GM18507 (cell line): ENCODE measurements at places on chromosomes 5 and 9.

- no peak for DNase-seq
These were observed 85.5 kb downstream of the ANXA1 start for GRCh38 chr9:73237140-73237539.

DNA sequence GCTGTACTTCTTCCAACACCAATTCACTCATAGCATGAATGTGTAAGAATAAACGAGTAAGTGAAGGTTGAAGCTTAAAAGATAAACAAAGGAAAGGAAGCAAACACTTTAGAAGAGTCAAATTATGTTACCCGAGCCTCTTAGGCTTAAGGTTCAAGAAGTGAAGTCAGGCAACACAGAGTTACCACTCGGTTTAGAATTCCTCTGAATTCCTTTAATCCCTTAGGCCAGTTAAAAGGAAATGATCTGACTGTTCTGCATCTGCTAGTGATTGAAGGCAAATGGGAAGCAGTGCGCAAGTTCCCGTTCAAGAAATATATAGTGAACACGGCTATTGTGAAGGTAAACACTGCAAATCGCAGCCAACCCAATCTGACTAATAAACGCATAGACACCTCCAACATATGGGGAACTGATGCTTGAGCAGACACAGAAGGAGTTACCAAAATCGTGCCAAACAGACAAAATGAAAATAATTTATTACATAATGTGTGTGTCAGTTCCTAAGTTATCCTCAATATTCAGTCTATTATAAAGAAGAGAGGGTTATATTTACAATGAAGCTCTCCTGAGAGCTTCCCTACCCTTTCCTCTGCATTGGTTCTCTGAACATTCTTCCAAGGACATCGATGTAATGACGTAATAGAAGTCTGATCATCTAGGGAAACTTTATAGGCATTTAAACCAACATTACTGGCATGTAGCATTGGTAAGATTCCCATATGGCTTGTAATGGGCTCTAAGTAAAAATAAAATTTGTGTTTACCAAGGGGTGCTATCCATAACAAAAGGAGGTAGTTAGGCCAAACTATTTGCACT, 837.1 kb upstream of the ZNF608 start:
- no peak for DNase-seq

- no peak for DNase-seq
These were observed 1.3 kb upstream of the SNX2 start for GRCh38 chr5:122773619-122774018.

GRCh38 chr5:96440185-96440538, 7.1 kb upstream of the PCSK1 start:
- no peak for DNase-seq

DNA sequence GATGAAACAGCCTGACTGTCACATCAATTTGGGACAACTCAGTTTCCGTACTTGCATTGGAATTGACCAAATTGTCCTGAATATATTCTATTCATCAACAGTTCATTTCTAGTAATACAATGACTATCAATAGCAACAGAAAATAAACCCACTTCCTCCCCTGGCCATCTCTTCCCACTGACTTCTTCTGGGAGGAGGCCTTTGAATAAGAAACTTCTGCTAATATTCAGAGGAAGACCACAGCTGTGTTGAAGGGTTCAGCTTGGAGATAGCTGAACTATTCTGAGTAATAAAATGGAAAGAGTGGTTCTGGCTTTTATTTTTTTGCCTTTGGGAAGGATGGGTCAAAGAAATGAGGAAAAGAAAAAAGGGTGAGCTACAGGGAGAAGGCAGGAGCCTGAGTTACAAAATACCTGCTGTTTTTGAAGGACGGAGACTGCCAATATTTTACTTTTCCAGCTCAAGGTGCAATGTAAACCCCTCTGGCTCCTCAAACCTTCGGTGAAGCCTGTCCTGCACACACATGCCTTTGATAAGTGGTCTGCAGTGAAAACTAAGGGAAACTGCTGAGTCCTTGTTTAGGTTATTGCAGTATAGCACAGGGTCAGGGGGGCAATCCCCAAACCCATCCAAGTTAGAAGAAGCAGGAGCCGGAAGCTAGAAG, 29.9 kb downstream of the FYB1 start:
- DNase-seq = no peak

DNA sequence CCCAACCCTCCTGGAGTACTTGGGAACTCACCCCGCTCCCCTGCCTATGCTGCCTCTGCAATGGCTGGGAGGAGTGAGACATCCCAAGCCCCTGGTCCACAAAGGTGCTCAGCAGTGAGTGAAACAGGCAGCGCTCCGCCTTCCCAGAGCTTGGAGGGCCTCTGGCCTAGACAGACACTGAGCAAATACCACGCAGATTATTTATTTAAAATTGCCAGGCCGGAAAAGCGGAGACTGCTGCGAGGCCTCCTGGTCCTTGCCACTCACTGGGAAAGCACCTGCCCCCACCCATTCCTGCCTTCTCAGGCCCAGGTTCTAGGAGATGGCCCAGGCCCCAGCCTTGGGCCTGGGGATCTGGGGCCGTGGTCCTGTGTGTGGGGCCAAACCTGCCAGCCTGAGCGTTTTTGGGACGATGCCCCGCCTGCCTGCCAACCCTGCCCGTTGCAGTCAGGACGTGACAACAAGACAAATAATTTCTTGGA, 17.4 kb downstream of the FGF18 start:
- no peak for DNase-seq

GRCh38 chr9:75906531-75906930, 16.1 kb downstream of the PCSK5 start:
- DNase-seq = no peak

- DNase-seq = no peak
These were observed 46.3 kb downstream of the BICD2 start for GRCh38 chr9:92718086-92719001.

- DNase-seq = no peak
These were observed 369.9 kb upstream of the FAM174A start for GRCh38 chr5:100165309-100165708.

DNA sequence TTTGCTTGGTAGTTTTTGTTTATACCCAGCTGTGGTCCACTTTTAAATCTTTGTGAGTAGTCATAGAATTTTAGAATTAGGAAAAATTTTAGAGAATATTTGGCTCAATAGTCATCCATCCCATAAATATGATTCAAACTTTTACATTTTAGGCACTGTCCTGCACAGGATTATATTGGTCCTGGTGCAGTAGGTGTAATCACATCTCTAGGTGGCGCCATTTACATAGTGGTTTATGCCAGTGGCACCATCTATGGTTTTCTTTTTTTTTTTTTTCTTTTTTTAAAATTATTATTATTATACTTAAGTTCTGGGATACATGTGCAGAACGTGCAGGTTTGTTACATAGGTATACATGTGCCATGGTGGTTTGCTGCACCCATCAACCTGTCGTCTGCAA, 260.7 kb upstream of the KCNN2 start:
- no peak for DNase-seq

DNA sequence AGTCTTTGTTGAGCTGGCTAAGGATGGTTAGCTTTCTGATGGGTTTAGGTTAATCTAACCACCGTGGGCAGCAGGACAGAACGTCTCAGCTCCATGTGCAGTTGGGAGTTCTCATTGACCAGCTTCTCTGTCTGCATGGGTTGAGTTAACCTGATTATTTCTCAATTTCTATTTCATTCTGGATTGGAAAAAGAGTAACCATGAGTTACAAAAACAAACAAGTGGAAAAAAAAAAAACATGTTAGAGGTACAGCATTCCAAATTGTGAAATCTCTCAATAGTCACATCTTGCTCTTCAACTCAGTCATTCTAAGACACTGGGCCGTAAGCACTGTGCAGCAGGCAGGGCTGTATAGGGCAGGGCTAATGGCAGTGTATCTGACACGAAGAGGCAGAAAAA, 343.7 kb upstream of the KLF4 start:
- DNase-seq = no peak

- DNase-seq = no peak
These were observed 975 bp upstream of the HAVCR1 start for GRCh38 chr5:157059891-157060290.

- no peak for DNase-seq
These were observed 17.5 kb upstream of the PHF19 start for GRCh38 chr9:120894321-120895148.

DNA sequence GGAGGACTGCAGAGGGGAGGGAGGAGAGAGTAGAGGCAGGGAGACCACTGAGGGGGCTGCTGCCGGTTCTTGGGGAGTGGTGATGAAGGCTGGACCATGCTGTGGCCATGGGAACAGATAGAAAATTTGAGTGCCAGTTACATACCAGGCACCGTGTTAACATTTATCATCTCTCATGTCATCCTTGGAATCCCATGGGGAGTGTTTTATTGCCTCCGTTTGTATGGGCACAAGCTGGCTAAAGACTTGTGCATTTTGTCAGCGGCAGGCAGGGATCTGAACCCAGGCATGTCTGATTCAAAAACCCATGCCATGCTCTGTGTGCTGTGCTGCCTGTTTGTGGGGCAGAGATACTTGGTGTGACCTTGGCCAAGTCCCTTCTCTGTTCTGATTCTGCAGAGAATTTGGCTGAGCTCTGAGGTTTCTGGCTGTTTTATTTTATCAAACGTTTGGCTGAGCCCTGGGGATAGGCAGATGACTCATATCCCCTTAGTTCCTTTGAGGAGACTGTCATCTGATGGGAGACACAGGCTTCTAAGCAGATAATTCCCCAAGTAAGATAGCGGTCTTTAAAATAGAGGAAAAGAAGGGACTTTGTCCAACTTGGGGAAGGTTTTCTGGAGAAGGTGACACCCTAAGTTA, 22.2 kb downstream of the COL27A1 start:
- no peak for DNase-seq

- DNase-seq = no peak
These were observed 21.0 kb downstream of the TNFSF15 start for GRCh38 chr9:114784721-114785279.

DNA sequence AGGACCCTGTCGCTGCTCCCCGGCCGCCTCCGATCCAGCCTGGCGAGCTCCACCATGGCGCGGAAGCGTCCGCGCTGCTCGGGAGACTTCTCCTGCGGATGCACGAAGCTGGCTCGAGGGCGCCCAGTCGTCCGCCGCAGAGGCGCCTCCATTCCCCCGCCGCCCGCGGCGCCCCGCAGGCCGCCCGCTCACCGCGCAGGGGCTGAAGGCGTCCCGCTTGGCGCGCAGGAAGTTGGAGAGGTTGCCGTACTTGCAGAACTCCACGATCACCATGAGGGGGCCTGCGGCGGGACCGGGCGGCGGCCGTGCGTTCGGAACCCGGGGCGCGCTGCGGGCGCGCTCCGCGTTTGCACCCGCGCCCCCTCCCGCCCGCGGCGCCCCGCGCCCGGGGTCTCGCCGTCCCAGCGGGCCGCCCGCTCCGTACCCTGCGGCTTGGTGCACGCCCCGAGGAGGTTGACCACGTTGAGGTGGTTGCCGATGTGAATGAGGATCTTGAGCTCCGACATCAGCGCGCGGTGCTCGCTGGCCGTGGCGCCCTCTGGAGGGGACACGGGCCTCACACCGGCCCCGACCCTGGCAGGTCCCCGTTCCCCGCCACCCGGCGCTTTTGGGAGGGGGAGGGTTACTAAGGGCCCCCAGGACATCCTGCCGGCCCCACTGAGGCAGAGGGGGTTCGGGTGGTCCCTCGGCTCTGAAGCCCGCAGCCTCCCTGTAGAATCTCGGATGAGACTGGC, 27.7 kb upstream of the SCGB3A1 start:
- DNase-seq = no peak

DNA sequence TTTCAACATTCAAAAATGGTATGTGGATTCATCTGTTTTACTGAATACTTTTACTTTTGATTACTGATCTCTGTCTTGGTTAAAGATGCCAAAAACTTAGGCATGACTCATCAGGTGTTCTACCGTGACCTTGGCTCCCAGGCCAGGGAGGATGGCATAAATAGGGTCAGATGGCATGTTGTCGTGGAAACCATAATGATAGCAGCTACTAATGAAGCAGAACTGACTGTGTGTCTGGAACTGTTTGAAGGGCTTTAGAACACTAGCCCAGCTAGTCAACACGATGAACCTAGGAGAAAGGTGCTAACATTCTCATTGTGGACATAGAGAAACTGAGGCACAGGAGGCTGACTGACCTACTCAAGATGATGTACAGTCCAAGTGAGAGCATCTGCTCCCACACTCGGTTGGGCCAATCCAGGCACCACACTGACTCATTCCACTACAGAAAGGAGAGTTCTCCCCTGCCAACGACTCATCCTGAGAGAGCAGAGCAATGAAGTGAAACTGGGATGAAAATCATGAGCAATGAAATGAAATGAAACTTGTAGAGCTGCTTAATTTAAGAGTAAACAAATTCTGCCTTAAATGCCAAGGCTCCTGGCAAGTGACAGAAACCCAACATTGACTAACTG, 116.0 kb downstream of the TENT4A start:
- DNase-seq = peak; percentile 51

DNA sequence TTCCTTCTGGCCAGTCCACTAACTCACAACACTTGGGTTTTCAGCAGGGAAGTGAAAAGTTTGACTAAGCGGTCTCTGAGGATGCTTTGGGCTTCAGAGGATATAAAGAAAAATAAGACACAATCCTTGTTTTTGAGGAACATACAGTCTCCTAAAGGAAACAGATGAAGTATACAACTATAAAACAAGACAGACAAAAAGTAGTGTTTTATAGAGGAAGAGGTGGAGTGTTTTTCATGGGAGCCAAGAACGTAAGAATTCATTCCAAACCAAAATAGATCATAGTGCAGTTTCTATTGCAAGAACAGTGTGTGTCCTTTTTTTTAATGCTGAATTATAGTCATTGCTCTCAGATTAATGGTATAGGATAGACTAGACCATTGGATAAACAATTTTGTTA, 586.9 kb upstream of the BRINP1 start:
- DNase-seq = no peak

GRCh38 chr5:76537073-76537543, 86.1 kb downstream of the F2RL2 start:
- DNase-seq = no peak

DNA sequence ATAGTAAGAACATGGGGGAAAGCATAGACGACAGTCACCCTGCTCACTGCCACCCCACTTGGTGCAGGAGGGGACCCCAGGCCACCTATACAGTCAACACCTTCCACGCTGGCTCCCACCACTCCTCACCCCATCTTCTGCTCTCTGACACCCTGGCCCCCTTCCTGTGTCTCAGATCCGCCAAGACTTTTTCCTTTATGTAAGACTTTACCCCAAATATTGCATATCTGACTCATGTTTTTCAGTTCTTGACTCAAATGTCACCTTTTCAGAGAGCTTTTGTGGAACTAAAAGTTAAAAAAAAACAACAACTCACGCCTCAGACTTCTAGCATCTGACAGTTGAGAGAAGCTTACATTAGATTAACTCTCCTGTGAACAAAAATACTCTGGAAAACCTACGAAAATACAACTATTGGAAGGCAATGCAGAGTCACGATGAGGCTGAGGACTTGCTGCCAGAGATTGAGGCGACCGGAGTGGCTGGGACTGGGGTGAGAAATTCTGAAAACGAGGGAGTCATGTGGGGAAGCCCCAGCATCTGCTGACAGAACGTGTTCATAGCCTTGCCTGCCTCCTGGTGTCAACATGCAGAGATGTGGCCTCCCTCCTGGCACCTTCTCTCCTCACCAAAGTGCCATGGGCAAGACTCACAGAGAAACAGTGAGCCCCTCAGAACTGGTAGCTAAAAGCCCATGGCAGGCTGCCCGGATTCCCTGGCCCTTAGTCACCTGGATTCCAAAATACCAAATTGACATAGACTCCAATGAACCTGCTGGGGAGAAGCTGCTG, 22.4 kb upstream of the FCN2 start:
- DNase-seq = peak; percentile 53

- no peak for DNase-seq
These were observed 16.2 kb downstream of the HINT1 start for GRCh38 chr5:131148835-131149234.

GRCh38 chr5:15957124-15957523, 222.5 kb downstream of the MARCHF11 start:
- no peak for DNase-seq

- DNase-seq = no peak
These were observed 383.0 kb downstream of the DIRAS2 start for GRCh38 chr9:90259311-90260246.
